ENCODE measurements at places on chromosomes 3 and 15.
A peak's percentile ranks its signal among the peaks of the same experiment; 100 is the strongest.

GRCh38 chr15:52186651-52187486, 4.3 kb downstream of the GNB5 start:
- DNase-seq = no peak

GRCh38 chr3:184177331-184177731, 2.7 kb downstream of the AP2M1 start:
- no peak for DNase-seq

DNA sequence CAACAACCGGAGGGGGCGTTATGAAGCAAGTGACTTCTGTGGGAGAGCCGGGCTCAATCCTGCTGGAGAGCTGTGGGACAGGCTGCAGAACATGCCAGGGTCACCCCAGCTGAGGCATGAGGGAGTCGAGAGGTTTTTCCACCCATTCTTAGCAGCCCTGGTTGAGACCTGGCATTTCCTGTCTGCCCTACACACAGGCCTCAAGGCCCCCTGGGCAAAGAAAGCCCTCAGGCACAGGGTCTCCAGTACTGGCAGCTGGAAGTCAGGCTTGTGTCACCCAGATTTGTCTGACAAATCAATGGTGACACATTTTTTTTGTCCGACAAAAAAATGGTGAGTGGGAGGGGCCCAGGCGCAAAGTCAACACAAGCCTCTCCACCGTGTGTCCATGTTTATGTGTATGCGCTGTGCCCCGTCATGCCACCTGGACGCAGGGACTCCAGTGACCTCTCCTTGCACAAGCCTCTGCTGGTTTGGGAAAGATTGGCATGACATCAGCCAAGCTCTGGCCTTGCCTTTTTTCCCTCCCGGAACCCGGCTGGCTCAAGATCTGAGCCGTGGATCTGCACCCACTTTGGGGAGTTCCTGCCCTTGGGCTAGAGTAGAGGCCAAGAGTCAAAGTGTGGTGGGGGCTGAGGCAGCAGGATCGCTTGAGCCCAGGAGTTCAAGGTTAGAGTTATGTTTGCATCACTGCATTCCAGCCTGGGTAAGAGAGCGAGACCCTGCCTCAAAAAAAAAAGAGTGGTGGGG, 20.8 kb upstream of the ALAS1 start:
- DNase-seq = no peak

GRCh38 chr3:40938591-40938990, 260.7 kb upstream of the CTNNB1 start:
- no peak for DNase-seq

- DNase-seq = no peak
Measured at GRCh38 chr3:153355559-153355958, 193.5 kb downstream of the RAP2B start.

GRCh38 chr15:30824518-30825195, 79.1 kb upstream of the FAN1 start:
- DNase-seq = peak; percentile 59

GRCh38 chr15:48985516-48985915, 21.8 kb upstream of the SHC4 start:
- no peak for DNase-seq

DNA sequence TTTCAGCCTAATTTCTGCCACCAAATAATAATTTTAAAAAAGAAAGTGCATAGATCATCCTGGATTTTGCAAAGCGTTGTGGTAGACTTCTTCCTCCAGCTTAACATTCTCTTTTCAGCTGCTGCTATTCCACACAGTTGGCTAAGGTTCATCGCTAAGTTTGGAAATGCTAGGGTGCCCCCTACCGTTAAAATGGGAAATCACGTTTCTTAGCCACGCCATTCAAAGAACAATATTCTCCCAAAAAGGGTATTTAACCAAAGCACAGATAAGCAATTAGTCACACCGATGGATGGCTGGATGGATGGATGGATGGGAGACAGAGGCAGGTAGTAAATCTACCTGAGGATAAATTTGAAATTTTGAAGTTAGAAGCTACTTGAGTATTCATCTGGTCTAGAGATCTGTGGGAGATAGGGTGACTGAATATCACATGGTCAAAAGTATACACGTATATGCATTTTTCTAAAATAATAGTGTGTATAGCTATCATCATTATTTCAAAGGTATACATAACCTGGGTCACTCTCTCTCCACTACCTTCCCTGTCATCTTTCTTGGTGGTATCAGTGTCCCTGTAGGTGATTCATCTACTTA, 67.2 kb downstream of the EFHB start:
- DNase-seq = peak; percentile 37

DNA sequence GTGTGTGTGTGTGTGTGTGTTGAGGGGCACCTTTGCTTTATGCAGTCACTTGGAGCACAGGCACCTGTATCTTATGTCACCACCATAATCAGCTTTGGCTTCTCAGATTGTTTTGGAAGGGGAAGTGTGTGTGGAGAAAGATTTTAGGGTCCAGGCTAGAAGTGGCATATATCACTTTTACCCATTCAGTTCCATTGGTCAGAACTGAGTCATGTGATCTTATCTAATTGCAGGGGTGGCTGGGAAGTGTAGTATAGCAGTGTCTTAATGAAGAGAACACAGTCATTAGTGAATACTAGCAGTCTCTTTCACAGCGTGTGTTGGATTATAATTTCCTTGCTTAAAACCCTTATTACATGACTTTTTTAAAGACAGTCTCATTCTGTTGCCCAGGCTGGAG, 20.6 kb downstream of the NCK1 start:
- DNase-seq = no peak

GRCh38 chr15:46365572-46365971, 730.7 kb downstream of the SQOR start:
- no peak for DNase-seq

GRCh38 chr3:101036676-101037075, 43.5 kb upstream of the ABI3BP start:
- DNase-seq = no peak

DNA sequence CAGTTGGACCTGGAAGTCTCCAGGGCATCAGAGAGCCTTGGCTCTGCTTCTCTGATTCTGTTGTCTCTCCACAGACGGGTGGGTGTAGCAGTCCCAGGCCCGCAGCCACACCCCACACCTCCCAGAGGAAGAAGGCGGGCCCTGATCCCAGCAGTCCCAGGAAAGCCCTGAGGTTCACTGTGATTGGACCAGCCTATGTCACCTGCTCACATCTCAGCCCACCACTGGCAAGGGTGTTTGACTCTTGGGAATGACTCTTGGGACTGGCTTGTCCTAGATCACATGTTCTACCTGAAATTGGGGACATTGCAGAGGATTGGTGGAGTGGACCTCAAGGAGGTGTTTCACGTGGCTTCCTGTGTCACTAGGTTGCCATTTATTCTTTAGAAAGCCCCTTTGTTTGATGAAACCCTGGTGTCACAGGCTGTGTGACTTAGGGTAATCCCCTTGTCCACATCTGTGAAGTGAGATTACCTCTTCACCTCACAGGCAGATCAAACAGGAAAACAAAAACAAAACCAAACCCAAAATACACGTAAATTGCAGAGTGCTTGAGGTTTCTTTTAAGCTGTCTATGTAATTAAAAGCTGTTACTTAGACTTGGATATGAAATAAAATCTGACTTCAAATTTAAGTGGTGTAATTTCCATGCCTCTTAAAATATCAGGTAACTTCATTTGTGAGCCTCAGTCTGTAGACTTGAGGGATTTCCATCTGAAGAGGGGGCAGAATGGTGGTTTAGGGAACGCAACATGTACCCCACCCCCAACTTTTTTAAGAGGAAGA, 26.7 kb downstream of the FLNB start:
- DNase-seq = no peak

All from NCI-H345 (cell line).